Stimulated activated CD8-positive, alpha-beta memory T cell treated with anti-CD3 and anti-CD28 coated beads, Interleukin-15, amount 100 ng/mL, for 24 hours (primary cell): ENCODE measurements at places on chromosomes 4 and X.

DNA sequence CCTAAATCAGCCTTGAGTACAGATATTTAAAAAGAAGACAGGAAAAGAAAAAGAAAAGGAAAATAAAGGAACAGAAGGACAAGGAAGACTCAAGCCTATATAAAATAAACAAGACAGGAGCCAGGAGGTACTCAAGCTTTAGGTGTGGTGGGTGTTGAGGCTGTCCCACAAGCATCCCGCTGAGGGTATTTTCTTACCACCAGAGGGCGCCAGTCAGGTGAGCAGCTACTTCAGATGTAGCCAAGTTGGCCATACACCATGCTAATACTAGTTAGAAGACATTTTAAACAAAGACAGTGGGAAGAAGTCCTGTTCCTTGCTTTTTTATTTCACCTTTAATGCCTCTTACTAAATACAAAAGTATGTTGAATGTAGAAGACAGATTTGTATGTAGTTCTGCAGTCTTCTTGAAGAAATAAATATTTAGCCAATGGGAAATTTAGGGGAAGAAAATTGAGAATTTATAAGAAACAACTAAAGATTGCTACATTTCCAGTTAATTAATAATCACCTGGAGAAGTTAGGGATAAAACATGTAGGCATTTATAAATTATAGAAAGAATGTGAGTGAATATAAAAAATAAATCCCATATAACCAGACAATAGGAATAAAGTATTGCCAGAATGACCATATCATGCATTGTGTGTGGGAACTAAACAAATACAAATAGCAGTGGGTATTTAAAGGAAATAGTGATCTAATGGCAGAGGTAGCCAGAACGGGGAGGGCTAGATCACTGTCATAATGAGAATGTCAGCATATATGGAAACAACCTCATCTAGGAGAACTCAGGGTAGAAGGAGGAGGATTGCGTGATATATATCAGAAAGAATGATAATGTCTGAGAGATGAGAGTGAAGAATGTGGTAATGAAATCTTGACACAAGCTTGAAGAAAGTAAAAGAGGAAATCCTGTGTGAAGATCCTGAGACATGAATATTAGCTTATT lies 71.0 kb downstream of the MTHFD2L start:
- peak; percentile 39 for DNase-seq

DNA sequence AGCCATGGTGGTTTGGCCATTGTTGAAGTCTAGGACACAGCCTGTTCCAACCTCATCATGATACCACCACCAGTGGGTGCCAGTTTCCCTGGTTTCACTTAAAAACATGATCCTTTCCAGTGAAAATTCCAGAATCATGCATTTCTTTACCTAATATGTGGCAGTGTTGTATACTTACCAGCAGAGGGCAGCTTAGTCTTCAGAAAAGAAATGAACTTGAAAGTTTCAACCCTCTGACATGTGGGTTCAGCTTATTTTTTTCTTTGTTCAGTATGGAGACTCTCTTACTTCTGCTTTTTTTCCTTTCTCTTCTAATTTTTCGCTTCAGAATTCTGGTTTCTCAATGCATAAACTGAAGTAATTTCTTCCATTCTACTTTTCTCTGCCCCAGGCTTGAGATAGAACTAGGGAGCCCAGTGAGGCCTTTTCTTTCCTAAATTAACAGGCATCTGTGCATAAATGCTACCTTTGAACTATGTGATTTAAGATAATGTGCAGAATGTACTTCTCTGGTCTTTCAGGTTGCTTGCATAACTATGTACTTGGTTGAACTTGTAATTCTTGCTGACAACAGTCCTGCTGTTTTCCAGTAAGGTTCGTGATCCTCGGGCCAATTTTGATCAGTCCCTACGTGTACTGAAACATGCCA lies 10.7 kb downstream of the LIAS start:
- no peak for DNase-seq

GRCh38 chr4:3212391-3213105 lies 36.4 kb upstream of the MSANTD1 start:
- no peak for DNase-seq

- DNase-seq, result no peak
These were observed 57.3 kb upstream of the SLIT2 start for GRCh38 chr4:20194123-20195013.

DNA sequence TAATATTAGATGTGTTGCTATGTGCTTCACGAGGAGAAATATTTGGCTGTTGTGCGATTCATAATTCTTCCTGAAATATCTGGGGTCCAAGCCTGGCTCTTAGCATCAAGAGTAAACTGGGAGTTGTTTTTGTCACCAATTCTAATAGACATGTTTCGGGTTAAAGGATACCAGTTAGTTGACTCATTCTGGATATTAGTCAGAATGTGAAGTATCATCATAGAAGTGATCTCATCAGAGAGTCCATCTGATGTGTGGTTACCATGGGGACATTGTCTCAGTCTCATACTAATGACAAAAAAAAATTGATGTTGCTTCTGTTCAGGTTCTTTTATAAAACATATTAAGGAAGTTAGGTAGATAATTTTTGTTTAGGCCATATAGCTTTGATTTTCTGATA lies 57.2 kb upstream of the MTMR1 start:
- no peak for DNase-seq

DNA sequence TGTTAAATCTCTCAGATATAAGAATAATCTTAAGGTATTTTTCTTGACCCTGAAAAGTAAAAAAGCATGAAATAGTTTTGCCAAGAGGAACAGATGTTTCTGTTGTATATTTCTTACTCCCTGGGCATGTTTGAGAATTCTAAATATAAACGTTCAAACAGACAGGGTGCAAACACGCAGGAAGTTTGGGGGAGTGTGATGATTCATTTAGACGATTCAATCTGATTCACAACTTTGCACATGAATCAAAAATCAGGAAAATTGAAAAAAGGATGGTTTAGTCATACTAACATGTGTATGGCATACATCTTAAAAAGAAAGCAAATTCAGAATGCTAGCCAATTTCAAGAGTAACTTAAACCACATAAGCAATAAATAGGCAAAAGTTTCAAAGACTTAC lies 340.3 kb upstream of the GRID2 start:
- no peak for DNase-seq

DNA sequence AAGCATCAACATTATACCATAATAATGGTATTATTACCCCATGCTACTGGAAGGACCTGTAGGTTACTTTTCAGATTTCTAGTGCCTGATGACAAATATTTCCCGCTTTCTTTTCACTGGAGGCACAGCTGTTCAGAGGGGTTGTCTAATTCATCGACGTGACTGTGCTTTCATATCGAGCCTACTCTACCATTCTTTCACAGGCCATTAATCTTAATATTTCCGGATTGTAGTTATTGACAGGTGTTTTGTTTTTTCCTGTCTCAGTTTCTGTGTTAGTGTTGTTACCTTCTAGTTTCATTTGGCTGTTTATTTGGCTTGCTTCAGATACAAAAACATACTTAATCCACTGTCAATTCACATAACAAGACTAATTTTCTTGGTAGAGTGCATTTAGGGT lies 330.9 kb downstream of the SPOCK3 start:
- DNase-seq, result no peak

GRCh38 chr4:172390331-172390730 lies 577.1 kb downstream of the GALNTL6 start:
- no peak for DNase-seq

GRCh38 chrX:99719140-99719539 lies 690.9 kb downstream of the PCDH19 start:
- no peak for DNase-seq

DNA sequence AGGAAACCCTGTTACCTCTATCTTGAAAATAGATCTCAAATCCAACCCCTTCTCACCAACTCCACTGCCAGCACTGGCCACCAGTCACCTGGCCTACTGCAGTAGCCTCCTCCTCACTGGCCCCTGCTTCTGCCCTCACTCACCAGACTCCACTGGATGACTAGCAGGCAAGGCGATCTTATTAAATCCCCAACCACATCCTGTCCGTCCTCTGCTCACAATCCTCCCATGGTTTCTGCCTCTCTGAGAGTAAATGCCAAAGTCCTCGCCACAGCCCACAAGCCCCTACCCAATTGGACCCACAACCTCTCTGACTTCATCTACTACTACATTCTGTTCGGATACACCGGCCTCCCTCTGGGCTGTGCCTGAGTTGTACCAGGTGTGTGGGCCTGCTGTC lies 5.4 kb upstream of the PIM2 start:
- no peak for DNase-seq

DNA sequence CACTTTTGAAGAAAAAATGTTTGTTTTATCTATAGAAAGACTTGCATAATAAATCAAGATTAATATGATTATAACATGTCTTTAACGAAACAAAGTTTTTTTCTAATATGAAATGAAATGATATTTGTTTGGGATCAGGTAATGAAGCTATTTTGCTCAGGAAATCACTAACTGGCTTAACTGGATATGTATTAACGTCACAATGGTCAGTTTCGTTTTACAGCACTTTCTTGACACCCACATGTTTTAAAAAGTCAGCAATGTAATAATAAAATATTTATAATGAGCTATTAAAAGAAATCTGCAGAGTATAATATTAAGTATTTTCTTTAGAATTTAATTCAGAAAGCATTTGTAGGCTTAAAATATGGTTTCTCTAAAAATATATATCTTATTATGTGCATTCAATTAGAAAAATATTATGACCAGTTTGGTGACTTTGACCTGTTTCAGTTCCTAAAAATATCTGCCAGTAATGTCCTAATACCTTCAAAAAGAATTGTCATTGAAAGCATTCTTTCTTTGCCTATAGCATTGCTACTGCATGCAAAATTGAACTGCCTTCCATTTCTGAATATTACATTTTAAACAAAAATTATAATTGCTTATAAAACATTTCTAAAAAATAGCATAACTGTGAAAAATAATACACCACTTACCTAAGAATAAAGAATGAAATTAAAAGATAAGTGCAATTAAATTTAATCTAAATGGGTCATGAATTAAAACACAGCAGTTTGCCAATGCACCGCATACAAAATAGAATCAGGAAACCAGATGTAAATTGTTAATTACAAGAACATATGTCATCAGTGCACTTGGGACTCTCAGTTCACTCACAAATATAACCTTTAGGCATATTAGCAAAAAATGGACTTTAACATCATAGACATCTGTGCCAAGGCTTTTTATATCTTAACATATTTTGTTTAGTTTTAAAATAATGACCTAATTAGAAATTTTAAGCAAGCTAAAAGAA lies 31.6 kb downstream of the TIGD2 start:
- no peak for DNase-seq

DNA sequence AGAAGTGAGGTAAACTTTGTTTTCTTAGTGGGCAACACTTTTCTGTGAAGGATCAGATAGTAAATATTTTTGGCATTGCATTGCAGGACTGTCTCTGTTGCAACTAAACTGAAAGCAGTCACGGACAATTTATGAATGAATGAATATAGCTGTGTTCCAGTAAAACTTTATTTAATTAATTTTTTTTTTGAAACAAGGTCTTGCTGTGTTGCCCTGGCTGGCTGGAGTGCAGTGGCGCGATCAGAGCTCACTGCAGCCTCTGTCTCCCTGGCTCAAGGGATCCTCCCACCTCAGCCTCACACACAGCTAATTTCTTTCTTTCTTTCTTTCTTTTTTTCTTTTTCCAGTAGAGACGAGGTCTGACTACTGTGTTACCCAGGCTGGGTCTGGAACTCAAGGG lies 15.8 kb downstream of the RBM10 start:
- DNase-seq, result no peak

DNA sequence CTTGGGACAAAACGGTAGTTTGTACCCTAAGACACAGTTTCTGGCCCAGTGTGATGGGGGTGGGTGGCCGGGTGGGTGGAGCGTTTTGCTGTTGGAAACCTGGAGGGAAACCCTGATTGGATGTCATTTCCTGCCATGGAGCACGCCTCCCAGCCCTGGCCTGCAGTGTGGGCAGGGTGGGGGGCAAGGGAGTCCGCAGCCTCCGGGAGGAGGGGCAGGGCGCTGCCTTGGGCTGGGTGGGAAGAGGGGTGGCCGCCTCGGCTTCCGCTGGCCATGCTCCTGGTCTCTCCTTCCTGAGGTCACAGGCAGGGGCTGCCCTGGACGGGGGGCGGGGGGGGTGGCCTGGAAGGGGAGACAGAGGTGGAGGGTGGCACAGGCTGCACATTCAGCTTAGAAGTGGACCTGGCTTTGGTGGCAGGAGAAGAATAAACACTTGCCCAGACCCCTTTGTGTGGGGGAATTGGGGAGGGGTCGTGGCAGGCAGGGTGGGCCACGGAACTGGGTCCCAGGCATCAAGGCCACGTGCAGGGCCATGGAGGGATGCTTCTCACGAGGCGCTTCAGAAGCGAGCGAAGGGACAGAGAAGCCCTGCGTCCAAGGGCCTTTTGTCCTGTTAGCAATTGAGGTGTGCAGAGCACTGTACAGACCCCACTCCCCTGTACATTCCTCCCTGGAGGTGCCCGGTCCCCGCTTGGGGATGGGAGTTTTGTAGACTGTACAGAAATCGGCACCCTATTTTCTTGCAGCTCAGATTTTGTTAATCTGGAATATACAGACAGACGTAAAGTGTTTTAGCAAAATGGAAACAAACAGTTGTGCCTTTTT lies 6.2 kb downstream of the NAT8L start:
- DNase-seq, result no peak

DNA sequence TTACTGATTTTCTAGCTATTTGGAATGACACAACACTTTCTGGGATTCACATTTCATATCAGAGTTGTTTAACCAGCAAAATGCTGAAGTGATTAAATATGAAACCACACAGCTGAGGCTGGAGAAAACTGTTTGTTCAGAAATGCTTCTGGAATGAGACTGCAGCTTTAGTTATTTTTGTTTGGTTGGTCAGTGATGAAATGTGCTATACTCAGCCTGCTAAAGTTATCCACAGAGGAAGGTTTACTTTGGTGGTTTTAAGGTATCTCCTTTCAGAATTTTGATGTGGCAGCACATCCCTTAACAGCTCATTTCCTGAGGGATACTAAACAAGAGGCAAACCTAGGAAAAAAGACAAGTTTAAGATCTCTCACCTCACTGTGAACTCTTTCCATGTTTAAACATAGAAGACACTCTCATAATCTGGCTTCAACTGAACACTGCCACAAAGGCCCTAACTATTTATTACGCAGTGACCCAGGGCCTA lies 106.6 kb upstream of the PDE5A start:
- no peak for DNase-seq
